ENCODE measurements at places on chromosomes 3 and 15.

GRCh38 chr3:39101022-39101689 is 6.3 kb downstream of the GORASP1 start:
- peak; percentile 61 for DNase-seq

- DNase-seq, result no peak
Measured at GRCh38 chr3:52121464-52121805, 32.8 kb downstream of the POC1A start.

- no peak for DNase-seq
Measured at GRCh38 chr15:95636107-95636506, 694.4 kb upstream of the NR2F2 start.

DNA sequence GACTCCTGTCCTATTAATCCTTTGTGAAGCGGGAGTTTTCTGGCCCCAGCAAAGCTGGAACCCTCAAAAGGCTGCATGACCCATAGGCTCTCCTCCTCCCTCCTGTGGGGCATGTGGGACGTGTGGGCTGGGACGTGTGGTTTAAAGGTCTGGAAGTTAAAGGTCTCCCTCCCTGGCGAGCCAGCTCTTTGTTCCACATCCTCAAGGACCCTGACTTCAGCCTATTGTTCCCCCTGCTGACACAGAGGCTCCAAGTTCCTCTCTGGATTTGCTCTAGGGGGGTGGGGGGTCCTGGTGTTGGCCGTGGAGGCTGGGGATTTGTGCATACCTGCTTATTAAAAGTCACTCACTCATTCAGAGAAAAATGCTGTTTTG is 44.2 kb downstream of the SMAD6 start:
- DNase-seq, result no peak

- no peak for DNase-seq
Measured at GRCh38 chr3:42148982-42149432, 57.9 kb downstream of the TRAK1 start.

DNA sequence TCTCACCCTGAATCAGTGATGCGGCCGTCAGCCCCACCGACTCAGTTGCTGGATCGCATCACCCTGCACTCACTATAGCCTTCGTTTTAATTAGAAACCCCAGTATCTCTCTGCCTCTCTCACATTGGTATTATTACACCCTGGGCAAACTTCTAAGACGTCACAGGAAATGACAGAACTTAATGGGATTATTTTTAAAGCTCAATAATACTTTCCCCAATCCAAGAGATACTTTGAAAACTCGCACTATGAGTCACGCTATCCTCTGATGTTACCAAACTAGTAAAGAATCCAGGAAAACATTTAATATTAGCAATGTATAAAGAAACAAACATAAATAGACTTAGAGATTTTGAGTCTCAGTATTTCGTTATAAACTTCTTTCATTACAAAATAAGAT is 36.6 kb downstream of the RUBCN start:
- no peak for DNase-seq

DNA sequence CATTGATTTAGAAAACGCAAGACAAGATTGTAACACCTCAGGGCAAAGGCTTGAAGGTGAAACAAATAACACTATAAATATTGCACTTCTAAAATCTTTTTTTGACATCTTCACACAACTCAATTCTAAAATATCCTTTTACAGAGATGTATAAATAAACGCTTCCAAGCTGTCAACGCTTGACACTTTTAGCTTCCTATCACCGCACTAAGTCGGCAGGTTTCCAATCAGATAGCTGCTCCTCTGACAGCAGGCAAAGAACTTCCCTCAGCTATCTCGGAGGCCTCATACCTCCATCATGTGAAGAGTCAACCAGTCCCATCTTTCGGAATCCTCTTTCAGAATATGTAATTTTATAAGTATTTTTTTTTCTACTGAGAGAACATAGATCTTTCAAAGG is 71.0 kb downstream of the PCOLCE2 start:
- DNase-seq, result no peak

DNA sequence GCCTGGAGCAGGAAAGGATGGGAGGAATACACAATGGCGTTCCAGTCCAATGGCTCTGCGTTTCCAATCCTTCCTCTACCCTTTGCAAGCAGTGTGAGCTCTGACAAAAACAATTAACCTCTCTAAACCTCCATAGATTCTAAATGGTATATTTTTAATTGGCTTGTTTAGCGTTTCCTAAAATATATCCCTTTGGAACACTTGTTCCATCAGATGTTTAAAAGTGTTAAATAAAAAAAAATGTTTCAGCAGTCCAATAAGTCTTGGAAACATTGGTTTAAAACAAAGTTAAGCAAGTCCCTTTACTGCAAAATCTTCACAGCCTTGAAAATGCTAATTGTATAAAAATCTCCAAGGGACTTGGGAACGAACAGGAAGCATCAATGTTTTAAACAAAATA is 432.3 kb upstream of the ARRDC4 start:
- DNase-seq, result no peak

DNA sequence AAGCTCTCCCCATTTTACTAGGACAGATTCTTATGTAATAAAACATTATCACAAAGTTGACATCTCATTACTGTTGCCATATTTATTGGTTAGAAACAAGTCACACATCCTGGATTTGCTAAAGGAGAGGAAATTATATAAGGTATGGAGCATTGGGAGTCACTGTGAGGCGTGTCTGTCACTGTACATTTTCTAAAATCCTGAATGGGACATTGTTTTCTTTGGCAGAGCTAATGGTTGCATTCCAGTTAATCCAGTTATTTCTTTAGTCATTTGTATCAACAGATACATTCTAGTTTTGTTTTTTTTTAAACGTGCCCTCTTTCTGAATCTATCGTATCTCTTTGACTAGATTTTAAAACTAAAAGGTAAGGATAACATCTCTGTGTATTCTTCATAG is 70.2 kb upstream of the MITF start:
- DNase-seq, result no peak

DNA sequence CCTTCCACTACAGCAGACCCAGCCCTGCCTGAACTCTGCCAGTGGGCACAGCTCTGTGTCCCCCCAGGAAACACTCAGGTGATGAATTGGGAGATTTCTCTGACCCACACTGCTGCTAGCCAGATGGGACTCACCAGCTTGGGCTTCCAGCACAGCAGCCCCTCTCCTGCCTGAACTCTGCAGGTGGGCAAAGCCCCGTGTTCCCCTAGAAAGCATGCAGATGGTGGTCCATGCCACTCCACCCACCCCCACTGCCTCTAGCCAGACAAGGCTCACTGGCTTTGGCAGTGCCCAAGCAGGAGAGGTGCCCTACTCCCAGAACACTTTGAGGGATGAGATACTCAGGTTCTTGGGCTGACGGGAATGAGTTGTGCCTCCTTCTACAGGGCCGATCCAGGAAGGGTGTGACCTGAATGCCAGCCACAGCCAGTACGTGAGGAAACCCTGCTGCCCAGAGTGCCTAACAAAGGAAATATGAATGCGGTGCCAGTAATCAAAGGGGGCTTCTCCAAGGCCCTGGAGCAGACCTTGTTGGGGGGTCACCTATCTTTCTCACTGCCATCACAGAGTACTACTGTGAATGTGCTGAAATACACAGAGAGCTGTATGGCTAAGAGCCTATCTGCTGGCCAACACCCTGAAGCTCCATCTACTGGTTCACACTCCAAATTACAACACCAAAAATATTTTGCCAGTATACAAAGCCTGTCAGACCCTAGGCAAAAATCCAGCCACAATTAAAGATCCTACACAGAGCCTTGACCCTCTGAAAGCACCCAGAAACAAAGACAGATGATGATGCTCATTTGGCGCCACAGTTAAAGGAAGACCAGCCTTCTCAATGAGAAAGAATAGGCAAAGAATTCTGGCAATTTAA is 61.9 kb downstream of the BTLA start:
- peak; percentile 62 for DNase-seq

GRCh38 chr3:36893137-36893557 is 51.7 kb downstream of the TRANK1 start:
- peak; percentile 72 for DNase-seq

- DNase-seq, result no peak
Measured at GRCh38 chr3:129346695-129347457, 68.2 kb downstream of the HMCES start.

DNA sequence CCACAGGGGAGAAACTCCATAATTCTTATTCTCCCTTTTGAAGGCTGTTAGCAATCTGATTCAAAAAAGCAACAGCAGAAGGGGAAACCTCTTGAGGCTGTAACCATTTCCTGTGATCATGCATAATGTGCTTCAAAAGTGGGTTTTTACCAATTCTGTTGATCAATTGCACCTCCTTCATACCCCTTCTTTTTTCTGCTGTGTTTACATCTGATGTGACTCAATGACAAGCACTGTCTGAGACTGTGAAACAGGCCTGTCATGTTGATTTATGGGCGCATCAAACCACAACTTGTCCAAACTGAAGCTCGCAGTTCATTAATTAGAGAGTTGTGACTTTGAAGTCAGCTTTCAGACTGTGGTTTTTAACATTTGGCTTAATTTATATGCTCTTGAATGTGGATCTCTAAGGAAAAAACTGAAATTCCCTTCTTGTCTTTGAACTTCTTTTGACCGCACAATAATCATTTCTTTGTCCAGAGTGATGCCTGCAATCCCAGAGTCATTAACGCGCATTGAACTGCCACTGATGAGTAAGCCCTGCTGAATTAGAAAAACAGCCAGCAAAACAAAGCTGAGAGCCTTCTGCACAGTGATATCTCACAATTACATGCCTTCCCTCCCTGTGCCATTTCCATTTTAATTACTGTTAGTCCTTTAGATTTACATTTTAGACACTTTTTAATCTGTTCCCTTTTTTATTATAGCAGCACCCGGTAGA is 532.8 kb downstream of the FOXP1 start:
- peak; percentile 70 for DNase-seq

- no peak for DNase-seq
Measured at GRCh38 chr15:56832125-56832524, 86.3 kb upstream of the TCF12 start.

- no peak for DNase-seq
Measured at GRCh38 chr3:196227629-196228493, 11.5 kb downstream of the SLC51A start.

- DNase-seq, result no peak
Measured at GRCh38 chr3:12948371-12948770, 107.0 kb upstream of the RPL32 start.

DNA sequence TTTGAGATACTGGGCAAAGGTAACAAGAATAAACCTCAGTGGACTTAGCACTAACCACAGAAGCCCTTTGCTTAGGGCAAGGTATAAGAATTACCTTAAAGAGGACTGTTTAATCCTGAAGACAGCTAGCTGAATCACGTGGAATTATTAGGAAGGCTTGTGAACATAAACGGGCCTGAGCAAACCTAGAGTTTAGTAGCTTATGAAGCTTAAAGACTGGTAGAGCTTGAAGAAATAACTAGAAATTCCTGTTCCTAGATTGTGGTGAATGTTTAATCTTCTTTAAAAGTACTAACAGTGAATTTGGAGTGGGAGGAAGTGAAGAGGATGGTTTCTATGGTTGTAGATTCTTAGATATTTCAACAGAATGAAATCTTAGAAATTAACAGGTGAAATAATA is 428.9 kb upstream of the THRB start:
- DNase-seq, result no peak

DNA sequence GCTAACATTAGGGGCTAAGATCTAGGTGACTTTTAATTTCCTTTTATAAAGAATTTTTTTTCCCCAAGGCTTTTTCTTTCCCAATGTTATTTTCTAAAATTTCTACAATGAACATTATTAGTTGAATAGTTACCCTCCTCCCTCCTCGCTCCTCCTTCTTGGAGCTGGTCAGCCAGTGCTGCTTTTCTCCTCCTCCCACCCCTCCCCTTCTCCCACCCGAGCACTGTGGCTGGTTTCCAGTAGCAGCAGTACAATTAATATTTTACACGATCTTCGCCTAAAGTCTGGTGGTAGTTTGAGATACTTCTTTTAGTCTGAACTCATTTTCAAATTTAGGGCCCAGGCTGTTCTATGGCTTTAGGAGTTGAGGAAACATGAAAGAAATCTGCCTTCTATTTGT is 41.6 kb downstream of the EEFSEC start:
- DNase-seq, result no peak

DNA sequence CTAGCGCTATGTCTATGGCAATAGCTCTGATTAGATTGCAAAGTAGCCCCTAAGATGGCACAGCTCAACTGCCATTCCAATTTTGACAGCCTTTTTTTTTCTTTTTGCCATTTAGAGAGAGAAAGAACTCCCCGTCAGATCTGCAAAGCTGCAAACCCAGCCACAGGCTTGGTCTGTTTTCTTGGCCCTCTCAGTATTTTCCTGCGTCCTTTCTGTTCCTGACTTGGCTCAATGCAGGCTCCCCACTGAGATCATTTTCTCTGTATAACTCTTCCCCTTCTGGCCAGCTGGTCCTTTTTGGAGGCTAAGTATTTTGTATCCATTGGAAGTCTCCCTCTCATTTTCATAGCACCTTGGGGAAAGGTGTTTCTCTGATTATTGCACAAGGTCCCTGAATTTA is 386.7 kb downstream of the UNC13C start:
- no peak for DNase-seq

- DNase-seq, result no peak
Measured at GRCh38 chr3:45704301-45704943, 15.2 kb downstream of the SACM1L start.

- no peak for DNase-seq
Measured at GRCh38 chr3:15427981-15428380, 583 bp downstream of the EAF1 start.

DNA sequence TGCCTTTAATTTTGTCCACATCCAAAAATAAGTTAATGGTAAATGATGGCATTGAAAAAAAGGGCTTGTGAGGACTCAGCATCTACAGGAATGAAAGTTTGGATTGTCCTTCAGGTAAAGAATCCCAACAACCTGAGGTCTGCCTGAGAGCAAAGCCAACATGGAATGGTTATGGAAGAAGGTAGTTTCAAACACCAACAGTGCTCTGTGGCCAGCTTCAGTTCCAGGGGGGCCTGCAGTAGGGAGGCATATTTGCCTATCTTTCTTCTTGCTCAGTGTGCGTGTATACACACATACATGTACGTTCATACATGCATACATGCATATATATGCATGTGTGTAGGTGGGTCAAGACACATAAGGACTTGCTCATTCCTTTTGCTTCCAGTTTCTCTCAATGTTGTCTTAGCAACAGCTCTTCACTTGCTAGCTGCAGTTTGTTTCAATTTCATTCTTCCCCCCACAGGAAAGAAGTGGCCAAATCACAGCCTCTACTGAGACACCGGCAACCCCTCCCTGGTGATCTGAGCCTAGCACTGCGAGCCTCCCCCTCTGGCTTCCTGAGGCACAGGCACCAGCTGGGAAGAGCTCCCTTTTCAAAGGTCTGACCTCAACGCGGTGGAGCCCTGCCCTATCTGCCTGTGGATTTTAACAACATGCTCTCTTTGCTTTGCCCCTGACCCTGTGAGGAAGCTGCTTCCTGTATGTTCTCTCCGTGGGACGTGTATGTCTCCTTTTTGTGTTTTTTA is 146.2 kb downstream of the KLF13 start:
- peak; percentile 68 for DNase-seq

Data from CD4-positive, alpha-beta T cell treated with Interleukin-21 for 1 hour (primary cell).